ENCODE measurements at places on chromosomes 5 and 9. TPM values are rescaled to one million over a fixed set of nuclear protein-coding genes. Genes with fewer than 3 reads are reported as not detected.

The TGFBI gene
- total RNA-seq = 468 TPM

The RLN2 gene
- total RNA-seq = 1.1 TPM

The CARTPT gene
- not detected for total RNA-seq

The GPR150 gene
- 0.69 TPM for total RNA-seq

The PCA3 gene
- total RNA-seq = 0.05 TPM

The PCDHGC5 gene
- total RNA-seq = 0.17 TPM

The DBH gene
- not detected for total RNA-seq

The CAVIN4 gene
- total RNA-seq = 0.69 TPM

The IFNA2 gene
- not detected for total RNA-seq

The OLFML2A gene
- 6.6 TPM for total RNA-seq

The TRIP13 gene
- total RNA-seq = 4.3 TPM

The GLRA1 gene
- total RNA-seq = not detected

The RALGPS1 gene
- total RNA-seq = 5.4 TPM

The SH3GL2 gene
- total RNA-seq = 1.0 TPM

The TRIM36 gene
- 4.0 TPM for total RNA-seq

The CTSV gene
- 9.4 TPM for total RNA-seq

The AQP7 gene
- total RNA-seq = 0.25 TPM

The LCN15 gene
- not detected for total RNA-seq

The COL15A1 gene
- total RNA-seq = 0.05 TPM

The ZNF474 gene
- 0.17 TPM for total RNA-seq

The C9orf153 gene
- not detected for total RNA-seq

The MEIKIN gene
- total RNA-seq = not detected

The MUSK gene
- not detected for total RNA-seq

Measured in renal cortical epithelial cell (primary cell).